ENCODE measurements at places on chromosomes 12 and 14. TPM values are rescaled to one million over a fixed set of nuclear protein-coding genes. Genes with fewer than 3 reads are reported as not detected.

Gene METAP2
- total RNA-seq = 97.1 TPM

Gene LRCOL1
- not detected for total RNA-seq

Gene C3AR1
- 0.15 TPM for total RNA-seq

Gene MEG3
- total RNA-seq = 87.2 TPM

Gene PARPBP
- 23.4 TPM for total RNA-seq

Gene SDR9C7
- not detected for total RNA-seq

Gene MAP1LC3B2
- 0.32 TPM for total RNA-seq

Gene SIX1
- total RNA-seq = 0.97 TPM
